Right cardiac atrium (tissue), 5 donors: ENCODE measurements at places on chromosomes 2 and 18.

DNA sequence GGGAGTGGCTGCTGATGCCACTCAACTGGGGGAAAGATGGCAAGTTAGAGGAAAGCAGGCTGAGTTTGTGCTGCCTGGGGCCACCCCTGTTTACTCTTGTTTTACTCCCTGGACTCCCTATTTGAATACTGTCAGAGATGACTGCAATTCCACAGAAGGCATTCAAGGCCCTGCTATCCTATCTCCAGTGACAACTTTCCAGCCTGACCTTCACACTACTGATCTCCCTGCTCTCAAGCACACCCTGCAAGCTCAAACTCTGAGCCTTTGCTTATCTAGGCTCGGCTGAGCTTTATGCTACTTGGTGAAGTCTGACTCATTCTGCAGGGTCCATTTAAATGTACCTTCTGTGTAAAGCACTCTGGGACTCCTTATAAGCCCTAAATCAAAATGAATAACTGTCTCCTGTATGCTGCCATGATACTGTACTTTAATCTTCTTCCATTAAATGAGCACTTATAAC is 39.3 kb upstream of the DSG1 start:
- DNase-seq = no peak

GRCh38 chr2:62195421-62196277 is at the start of gene B3GNT2:
B3GNT2 (plus strand) TSS chr2:62196115; CDS start chr2:62222221, 26,106 bp downstream.
- DNase-seq = peak; percentile 84

DNA sequence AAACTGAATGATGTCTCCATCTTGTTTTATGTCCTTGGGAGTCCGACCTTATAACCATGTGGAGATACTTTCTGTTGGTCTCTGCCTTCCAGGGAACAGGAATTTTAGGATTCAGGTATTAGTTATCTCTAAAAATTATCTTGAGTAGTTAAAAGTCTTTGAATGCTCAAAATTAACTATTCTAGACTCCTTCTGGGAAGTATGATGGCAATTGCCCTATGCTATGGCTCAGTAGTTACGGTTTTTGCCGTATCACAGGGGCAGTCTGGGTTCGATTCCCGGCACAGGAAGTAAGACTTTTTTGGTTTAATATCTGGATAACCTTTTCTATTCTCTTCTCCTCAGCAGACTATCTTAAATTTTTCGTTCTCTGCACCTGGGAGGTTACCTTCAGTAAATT is 708.7 kb upstream of the LRATD1 start:
- no peak for DNase-seq

- no peak for DNase-seq
Measured at GRCh38 chr2:12951657-12951973, 234.9 kb downstream of the TRIB2 start.

DNA sequence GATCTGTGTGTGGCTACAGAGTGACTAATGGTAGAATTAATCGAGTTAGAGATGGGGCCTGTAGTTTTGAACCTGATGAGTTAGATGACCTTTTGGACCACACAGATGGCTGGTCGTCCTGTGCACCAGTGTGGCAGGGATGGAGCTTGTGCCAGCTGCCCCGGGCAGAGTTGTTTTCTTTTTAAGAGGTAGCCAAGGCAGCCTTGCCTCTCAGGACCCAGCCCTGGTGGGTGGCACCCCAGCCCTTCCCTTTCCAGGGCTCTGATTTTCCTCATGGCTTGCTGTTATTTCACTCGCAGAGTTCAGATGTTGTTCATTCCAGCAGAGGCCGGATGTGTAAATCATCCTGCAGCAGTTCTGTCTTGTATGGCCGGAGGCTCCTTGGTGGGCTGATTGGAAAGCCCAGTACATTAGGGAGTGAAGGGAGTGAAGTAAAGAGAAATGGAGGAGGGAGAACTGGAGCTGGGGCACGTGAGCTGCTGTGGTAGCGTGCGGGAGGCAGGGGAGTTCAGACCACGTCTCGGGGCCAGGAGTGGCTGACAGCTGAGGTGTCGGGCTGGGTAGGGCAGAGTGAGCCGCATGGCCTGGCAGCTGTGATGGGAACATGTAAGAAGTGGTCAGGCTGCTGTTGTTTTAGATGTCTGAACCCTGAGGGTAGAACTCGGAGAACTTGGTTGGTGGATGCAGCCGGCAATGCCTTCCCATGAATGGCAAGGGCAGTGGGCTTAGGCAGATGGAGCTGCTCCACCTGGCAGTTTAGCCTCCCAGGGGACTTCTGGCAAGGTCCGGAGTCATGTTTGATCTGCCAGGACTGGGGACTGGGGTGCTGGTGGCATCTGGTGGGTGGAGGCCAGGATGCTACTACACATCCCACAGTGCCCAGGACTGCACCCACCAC is 28.8 kb downstream of the ASAP2 start:
- no peak for DNase-seq

GRCh38 chr2:43276962-43277391 is 50.6 kb upstream of the ZFP36L2 start:
- peak; percentile 72 for DNase-seq

DNA sequence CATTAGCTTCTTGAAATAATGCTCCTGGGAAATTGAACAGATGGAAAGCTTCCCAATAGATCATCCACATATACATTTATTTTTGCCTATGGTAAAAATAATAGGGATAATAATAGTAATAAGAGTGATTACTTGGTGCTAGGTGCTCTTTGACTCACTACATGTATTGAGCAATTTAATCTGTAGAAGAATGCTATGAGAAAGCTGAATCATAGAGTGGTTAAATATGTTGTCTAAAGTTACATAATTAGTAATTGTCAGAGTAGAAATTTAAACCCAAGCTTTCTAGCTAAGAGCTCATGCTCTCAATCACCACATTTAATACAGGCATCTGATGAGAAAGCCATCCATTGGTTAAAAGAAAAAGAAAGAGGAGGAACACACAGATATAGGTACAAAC is 590.5 kb upstream of the SLC8A1 start:
- no peak for DNase-seq

GRCh38 chr2:96656540-96656939 is 14.0 kb downstream of the FER1L5 start:
- DNase-seq = no peak

DNA sequence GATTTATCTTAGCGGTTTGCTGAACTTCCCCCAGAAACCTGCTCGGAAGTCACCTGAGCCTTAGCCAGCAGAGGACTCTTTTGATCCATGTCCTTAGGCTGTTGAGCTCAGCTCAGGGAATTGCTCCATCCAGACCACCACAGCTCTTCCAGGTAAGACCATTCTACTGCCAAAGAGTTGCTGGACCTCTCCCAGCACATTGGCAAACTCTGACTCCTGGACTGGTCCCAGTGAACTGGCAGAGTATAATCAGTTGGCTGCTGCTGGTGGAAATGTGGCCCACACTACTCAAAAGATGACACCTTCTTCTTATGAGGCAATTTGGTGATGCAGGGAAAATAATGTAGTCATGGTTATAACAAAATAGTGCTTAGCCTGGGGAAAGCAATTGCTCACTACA is 308.8 kb upstream of the FIGN start:
- peak; percentile 49 for DNase-seq

- no peak for DNase-seq
Measured at GRCh38 chr2:96715658-96716057, 24.2 kb downstream of the LMAN2L start.

- no peak for DNase-seq
Measured at GRCh38 chr2:218658671-218659257, 659 bp downstream of the ZNF142 start.

GRCh38 chr2:61178603-61179545 is 16.9 kb downstream of the C2orf74 start:
- peak; percentile 67 for DNase-seq

DNA sequence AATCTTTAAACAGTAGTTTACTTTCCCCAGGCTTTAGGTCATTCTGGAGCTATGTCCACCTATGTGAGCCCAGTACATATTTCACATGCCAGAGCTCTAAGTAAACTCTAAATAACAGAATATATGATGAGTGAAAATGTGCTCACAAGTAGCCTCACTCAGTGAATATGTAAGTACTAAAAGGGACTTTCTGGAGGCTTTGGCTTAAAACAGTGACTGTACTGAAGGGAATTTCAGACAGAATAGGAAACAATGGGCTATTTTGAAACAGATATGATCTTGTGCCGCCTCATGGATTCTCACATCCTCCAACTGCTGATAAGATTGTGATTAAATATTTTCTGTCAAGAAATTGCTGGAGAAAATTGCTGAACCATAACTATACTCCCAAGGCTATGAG is 747.9 kb downstream of the SOCS6 start:
- DNase-seq = no peak

GRCh38 chr2:178830451-178830850 is 23.2 kb upstream of the TTN start:
- no peak for DNase-seq

DNA sequence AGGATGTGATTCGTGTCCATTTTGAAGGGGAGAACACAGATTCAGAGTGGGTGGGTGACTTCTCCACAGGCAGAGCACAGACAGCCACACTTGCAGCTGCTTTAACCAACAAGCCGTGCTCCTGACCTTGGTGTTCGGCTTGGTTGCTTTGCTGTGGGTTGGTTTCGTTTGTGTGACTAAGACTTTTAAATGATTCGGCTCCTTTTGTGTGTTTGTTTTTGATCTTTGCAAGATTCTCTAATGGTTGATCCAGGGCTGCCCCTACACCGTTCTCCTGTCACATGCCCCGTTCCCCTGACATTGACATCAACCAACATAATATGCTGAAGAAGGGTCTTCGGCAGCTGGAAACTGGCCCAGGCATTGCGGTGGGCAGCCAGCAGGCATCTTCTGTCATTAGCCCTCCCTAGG is 95.9 kb upstream of the MBOAT2 start:
- DNase-seq = no peak

- no peak for DNase-seq
Measured at GRCh38 chr2:153101187-153101586, 377.4 kb downstream of the RPRM start.

DNA sequence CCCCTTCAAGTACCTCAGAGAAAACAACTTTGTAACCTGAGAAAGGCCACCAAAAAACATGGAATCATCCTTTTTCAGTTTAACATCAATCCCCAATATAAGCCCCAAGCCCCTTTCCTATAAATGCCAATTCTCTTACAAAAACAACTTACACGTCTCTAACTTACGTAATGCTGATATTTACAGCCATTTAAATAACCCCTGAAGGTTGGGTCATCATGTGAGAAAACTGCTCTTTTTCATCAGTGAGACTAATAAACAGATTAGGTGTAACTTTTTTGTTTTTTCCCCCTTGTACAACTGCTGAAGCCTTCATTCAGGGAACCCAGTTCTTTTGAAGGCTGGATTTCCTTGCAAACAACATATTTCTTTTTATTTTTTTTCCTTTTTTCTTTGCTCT is 3.7 kb downstream of the FASTKD1 start:
- no peak for DNase-seq

DNA sequence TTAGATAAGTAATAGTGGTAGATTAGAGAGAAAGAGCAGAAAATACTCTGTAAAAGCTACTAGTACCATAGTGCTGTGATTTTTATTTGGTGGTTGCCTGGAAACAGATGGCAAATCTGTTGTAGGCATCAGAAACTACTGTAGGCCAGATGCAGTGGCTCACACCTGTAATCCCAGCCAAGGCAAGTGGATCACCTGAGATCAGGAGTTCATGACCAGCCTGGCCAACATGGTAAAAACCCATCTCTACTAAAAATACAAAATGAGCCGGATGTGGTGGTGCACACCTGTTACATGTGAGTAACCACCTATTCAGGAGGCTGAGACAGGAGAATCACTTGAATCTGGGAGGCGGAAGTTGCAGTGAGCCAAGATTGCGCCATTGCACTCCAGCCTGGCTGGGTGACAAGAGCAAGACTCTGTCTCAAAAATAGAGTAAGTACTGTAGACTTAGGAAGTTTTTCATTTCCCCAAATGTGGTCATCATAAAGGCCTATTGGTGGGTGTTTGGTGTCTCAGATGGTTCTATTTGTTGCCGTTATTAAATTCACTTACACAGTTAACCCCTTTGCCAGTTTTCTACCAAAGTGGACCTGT is 79.6 kb downstream of the SPTBN1 start:
- peak; percentile 33 for DNase-seq

GRCh38 chr2:51013933-51014526 is 17.9 kb downstream of the NRXN1 start:
- no peak for DNase-seq

- peak; percentile 90 for DNase-seq
Measured at GRCh38 chr2:216695401-216695821, at the start of gene IGFBP5. IGFBP5 (minus strand) TSS chr2:216695549; CDS start chr2:216694775, 774 bp downstream.

DNA sequence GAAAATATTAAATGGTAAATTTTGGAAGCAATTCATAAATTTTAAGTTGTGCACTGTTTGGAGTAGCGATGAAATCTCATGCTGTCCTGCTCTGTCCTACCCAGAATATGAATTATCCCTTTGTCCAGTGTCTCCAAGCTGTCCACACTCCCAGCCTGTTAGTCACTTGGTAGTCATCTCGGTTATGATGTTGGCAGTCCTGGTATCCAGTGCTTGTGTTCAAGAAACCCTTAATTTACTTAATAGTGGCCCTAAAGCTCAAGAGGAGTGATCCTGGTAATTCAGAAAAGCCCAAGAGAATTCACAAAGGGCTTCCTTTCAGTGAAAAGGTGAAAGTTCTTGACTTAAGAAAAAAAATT is 71.8 kb upstream of the STAM2 start:
- no peak for DNase-seq

GRCh38 chr2:196823750-196824522 is 14.8 kb upstream of the C2orf66 start:
- no peak for DNase-seq

DNA sequence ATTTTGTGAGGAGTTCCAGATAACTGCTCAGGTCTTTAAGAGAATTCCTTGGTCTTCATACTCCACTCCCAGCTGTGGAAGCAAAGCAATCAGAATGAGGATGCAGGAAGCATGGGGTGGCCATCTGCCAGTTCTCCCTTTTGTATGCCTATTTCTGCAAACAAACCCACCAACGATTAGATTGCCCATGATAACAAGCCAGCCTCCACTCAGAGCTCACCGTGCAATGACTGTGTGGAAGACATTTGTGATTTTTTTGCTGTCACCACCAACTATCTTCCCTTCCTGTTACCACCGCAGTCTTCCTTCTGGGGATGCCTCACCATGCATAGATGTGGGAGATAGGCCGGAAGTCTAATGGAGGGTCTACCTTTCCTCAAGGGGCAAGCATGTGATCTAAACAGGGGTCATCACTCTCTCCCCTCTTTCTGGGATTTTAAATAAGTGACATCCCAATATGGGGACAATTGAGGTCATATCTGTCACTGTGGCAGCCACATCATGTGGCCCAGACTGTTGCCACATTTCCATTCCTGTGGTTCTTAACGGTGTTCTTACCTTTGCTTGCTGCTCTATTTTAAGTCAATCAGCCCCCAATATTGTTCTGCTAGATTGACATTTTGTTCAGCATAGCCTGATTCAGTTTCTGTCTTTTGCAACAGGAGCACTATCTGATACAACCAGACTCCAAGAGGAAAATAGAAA is 4.4 kb downstream of the AFF3 start:
- no peak for DNase-seq

GRCh38 chr2:131030478-131030971 is 62.7 kb downstream of the FAM168B start:
- no peak for DNase-seq

GRCh38 chr18:54807303-54807702 is 21.0 kb upstream of the RAB27B start:
- DNase-seq = no peak

DNA sequence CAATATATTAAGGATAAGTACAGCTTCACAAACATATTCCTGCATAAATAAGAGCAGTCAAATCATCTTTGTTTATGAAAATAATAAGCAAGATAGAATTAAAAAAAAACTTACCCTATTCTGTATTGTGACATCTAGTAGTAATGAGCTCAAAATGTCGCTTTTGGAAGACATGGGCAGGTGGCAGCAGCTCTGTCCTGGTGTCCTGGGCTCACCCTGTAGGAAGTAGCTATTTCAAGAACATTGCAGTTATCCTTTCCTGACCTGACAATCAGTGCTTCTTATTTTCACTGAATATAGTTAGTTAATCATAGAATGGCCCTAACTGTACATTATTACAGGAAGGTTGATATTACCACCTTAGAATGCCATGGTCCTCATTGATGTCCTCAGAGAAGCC is 229.1 kb downstream of the BABAM2 start:
- DNase-seq = no peak
